Coronary artery (tissue), 2 donors: ENCODE measurements at places on chromosomes 5 and 9.
A peak's percentile ranks its signal among the peaks of the same experiment; 100 is the strongest.

DNA sequence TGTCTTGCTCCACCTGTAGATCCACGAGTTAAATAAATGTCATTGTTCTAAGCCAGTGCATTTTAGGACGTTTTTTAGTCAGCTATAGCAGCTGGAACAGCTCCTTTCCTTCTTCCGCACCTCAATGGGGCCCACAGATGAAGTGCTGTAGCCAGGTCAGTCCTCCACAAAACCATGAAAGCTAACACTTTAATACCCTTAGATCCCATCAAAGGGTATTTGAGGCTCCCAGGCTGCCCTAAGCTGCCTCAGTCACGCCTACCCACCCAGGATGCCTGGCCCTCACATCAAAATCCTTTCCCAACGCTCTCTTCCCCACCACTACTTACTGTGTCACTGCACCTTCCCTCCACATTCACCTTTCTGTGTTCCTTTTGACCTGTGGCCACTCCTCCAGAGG is 44.1 kb upstream of the ACO1 start:
- DNase-seq = no peak

DNA sequence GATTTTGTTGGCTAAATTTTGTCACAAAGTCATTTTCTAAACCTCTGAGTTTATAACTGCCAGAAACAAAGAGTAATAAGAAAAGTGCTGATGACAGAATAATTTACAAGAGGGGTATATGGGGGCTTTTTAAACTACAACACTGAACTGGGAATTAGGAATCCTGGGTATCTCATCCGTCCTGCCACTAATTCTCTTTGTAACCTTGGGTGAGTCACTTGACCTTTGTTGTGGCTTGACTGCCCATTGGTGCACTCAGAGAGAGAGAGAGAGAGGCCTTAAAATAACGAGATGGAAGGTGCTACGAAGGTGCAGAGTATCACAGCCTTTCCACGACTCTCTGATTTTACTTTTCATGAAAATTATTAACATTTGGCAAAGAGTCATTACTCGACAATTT is 130.3 kb upstream of the CNTLN start:
- no peak for DNase-seq

- DNase-seq = no peak
Observed at GRCh38 chr5:111972080-111972479, 215.1 kb upstream of the NREP start.

DNA sequence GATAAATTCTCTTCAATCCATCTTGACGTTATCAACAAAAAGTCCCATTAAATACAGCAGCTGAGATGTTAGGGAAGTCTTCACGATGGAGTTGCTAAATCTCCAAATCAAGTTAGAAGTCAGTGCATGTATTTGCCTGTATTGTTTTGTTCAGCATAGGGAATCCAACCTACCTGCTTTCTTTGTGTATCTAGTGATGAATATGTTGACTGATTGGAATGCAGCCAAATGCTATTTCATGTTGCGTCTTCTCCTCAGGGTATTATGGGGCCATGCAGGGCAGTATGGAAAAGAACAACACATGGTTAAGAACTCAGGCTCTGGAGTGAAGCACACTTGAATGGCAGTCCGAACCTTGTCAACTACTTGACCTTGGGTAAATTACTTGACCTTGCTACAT is 529.5 kb upstream of the ZNF462 start:
- DNase-seq = no peak

- no peak for DNase-seq
Observed at GRCh38 chr5:103385722-103386121, 127.2 kb downstream of the MACIR start.

GRCh38 chr9:92726971-92727715 is 37.5 kb downstream of the BICD2 start:
- peak; percentile 63 for DNase-seq

DNA sequence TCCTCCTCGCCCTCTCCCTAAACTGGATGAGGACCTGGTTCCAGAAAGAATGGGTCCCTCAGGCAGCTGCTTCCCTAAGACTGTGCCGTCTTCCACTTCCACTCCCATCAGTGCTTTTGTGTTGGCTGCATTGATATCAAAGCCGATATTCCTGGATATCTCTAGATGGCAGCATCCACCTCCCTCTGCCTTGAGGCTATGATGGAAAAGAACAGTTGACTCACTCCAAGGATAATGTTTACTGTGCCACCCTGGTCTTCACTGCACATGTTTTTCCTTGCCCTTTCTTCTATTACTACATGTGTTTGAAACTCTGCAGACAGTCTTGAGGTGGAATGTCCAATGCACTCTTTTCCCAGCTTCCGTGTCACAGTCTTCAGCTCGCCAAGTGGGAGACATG is 211.6 kb downstream of the MAST4 start:
- DNase-seq = no peak

GRCh38 chr5:100516285-100516684 is 18.9 kb upstream of the FAM174A start:
- DNase-seq = no peak

- no peak for DNase-seq
Observed at GRCh38 chr5:157193699-157194424, 13.2 kb downstream of the ITK start.

- DNase-seq = no peak
Observed at GRCh38 chr5:140348104-140348503, 1.7 kb upstream of the HBEGF start.

- DNase-seq = no peak
Observed at GRCh38 chr9:131960311-131960710, 119.4 kb downstream of the MED27 start.

GRCh38 chr9:70120834-70121510 is 77.3 kb downstream of the MAMDC2 start:
- peak; percentile 92 for DNase-seq

- DNase-seq = no peak
Observed at GRCh38 chr5:112563169-112563826, 144.2 kb upstream of the EPB41L4A start.

- no peak for DNase-seq
Observed at GRCh38 chr5:127192150-127192549, 98.4 kb upstream of the MEGF10 start.

DNA sequence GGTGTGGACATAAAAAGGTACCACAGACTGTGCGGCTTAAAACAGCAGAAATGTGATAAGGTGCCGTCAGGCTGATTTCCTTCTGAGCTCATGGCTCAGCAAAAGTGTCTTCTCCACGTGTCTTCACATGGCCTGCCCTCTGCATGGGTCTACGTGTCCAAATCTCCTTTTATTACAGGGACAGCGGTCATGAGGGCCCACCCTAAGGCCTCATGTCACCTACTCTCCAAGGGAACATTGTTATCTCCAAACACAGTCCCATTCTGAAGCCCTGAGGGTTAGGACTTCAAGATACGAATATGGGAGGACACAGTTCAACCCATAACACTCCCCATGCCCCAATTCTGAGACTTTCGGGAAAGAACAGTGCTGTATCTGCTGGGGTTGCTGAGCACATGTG is 35.2 kb downstream of the COL23A1 start:
- DNase-seq = no peak

DNA sequence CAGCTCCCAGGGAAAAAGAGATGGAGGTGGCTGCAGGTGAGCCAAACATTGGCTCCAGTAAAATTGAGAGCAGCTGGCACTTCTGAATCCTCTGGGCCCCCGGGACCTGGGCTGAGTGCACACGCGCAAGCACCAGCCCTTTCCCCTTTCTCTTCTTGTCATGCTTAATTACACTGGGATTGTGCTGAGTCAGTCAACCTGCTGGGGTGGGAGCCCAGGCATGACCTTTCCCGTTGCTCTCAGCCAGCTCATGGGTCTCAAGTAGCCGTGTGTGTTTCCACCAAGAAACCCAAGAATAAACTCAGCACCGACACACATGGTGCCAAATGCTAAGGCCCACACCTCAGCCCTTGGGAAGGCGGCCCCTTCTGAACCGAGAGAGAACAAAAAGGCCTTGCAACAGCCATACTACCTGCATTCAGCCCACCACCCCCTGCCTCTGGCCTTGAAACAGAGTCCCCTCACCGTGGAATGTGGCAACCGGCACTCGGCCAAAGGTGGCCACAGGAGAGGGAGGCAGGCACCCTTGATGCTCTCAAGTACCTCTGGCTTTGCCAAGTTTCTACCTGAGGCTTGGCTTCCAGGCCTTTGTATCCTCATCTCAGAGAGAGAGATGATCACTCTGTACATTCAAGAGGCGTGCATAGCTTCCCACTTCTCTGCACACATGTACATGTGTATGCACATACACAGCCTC is 28.1 kb downstream of the SLIT3 start:
- no peak for DNase-seq

DNA sequence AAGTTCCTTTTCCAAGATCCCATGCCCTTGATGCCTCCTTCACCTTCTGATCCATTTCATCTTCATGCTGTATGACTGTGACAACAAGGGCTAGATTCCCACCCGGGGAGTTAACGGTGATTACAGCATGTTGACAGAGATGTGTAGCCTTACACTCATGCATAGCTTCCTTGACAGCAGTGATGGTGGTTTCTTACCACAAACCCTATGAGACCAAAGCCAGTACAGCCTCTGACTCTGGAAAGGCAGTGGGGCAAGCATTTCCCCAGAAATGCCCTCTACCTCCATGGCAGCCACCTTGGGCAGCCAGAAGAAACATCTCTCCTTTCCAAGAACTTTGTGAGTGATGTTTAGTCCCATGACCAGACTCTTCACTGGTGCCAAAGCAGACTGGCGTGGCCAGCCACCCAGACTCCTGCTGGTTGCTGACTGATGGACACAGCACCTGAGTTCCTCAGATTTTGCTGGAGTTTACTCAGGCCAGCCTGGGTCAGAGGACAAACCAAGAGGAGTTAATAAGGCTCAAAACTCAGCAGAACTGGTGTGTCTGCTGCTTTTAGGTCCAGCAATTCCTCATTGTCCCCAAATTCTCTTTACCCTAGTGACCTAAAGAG is 199.7 kb upstream of the SLC27A6 start:
- DNase-seq = no peak

GRCh38 chr5:16934677-16935153 is 1.4 kb downstream of the MYO10 start:
- no peak for DNase-seq

DNA sequence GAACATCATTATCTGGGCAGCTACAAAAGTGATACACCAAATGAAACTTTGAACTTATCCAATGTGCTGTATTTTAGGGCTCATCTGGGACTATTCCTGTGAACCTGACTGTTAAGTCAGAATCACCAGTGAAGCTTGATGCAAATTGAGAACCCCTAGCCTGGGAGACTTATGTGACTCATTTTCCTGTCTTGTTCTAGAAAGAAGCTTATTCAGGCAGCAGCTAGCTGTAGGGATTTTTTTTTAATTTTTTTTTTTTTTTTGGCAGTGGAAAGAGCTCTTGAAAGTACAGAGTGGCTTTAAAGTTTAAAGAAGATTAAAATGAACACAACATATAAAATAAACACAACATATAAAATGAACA is 81.1 kb upstream of the TNFAIP8 start:
- DNase-seq = no peak

DNA sequence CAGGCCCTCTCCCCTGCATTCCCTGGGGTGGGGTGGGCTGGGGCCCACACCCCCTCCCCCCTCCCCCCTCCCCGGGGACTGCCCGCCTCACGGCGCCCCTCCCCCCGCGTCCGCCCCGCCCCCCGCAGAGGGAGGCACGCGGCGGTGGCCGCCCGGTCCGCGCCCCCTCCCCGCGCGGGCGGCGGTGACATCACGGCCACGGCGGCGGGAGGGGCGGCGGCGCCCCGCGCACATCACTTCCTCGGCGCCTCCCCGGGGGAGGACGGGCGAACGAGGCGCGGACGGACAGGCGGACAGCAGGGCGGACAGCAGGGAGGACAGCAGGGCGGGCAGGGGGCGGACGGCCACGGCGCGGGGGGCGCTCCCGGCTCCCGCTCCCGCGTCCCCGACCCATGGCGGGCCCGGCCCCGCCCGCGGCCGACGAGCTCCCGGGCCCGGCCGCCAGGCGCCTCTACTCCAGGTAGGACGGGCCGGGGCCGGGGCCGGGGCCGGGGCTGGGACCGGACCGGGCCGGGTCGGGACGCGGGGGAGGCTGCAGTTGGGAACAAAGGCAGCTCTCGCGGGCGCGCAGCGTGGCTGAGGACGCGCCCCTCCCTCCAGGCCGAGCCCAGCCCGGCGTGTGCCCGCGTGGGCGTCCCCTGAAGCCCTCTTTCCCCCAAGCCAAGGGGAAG is at the start of gene GPSM1:
TSS of gene GPSM1 (plus strand) at position 236 of the 671 bp plus-strand sequence. CDS start at position 393, 157 bp downstream.
- no peak for DNase-seq

DNA sequence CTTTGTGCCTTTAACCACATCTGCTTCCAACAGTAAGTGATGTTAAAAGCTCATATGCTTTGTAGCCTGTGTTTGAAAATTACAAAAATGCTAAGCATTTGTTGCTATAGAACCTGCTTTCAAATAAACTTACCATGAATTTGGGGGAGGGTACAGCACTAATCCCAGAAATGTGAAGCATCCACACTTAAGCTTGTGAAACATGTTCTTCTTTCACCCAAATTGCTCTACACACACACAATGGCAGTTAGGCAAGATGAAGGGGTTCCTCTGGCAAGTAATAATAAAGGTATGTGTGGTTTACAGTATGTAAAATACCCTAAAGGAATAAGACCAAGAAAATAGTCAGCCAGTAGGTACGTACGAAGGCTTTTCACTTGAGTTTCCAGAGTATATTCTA is 165.6 kb downstream of the SMARCA2 start:
- DNase-seq = no peak

- no peak for DNase-seq
Observed at GRCh38 chr5:172763120-172763464, 7.9 kb downstream of the DUSP1 start.

GRCh38 chr9:18438951-18439350 is 35.0 kb upstream of the ADAMTSL1 start:
- DNase-seq = no peak

- DNase-seq = no peak
Observed at GRCh38 chr9:80061940-80062339, 490.2 kb downstream of the TLE4 start.

- DNase-seq = no peak
Observed at GRCh38 chr5:88258636-88259035, 10.0 kb downstream of the TMEM161B start.

DNA sequence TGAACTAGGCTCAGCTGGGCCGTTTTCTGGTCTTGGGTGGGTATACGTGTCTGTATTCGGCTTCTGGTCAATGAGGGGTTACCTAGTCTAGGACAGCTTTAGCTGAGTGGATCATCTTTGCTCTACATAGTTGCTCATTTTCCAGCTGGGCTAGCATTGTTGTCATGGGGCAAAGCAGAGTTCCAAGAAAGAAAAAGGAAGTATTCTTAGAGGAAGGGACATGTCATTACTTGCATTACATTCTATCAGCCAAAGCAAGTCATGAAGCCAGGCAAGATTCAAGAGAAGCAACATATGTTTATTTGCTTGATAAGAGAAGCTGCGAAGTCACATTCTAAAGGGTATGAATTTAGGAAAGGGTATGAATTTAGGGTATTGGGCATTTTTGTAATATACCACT is 396.5 kb downstream of the ZNF608 start:
- DNase-seq = no peak
